ENCODE measurements at places on chromosomes 7 and 10. TPM values are rescaled to one million over a fixed set of nuclear protein-coding genes. Genes with fewer than 3 reads are reported as not detected.

GRCh38 chr10:79149662-79150443, 81.1 kb downstream of the ZMIZ1 start:
- DNase-seq = no peak

GRCh38 chr7:821688-822087, 10.6 kb upstream of the SUN1 start:
- no peak for DNase-seq

DNA sequence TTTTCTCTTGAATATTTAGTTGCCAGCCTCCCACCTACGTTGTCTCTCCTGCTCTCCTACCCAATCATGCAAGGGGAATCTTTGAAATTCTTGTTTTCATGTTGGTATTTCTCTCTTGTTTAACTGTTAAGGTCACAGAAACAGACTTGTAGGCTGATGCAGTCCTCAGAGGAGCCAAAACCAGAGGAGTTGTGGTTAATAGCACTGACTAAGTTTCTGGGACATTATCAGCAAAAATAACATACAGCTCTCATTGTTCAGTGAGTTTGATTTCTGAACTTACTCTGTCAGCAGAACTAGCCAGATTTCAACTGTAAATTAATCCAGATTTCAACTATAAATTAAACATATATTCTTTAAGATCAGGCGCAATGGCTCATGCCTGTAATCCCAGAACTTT, 11.1 kb upstream of the CUL1 start:
- DNase-seq = no peak

DNA sequence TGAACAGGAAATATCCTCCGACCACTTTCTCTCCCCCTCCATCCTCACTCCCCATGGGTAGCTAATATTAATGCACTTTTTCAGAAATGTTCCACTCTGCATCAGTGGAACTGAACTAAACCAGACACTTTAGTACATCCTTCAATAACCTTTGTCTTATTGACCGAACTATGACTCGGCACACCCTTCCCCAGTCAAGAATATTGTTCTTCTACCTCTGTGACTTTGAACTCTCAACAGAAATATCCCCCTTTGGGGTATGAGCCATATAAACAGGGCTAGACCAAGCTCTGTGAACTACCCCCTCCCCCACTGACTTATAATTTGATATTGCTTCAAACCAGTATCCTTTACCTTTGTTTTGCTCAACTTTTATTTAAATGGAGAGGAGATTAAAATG, 57.9 kb upstream of the CAPZA2 start:
- DNase-seq = no peak

DNA sequence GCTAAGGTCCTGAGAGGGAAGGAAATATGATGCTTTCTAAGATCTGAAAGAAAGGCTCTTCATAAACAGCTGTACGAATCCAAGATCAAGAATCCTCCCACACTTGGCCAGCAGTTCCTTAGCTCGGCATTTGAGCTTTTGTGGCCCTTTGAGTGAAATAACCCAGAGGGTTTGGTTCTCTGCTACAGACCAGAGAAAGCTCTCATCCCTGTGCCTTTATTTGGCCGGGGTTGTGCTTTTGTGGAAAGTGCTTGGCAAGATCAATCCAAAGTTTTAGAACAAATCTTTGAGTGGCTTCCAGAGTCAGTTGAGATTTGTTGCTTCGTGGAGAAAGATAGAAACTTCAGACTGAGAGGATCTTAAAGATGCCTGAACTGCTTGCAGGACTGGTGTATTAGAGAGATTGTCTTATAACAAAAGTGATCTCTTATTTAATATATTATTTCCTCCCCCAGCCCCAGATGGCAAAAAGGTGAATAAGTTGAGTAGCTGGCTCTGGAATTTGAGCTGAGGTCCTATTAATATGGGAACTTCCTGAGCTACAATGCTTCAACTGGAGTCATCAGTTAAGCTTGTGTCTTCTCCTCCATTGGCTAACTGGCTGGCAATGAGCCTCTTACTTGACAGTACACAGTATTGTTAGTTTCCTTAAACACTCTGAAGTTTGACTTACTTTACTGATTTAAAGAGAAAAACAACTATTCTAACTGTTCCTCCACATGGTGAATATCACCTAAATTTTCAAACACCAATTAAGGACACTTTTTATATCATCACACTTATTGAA, 687.3 kb downstream of the MAGI2 start:
- DNase-seq = no peak

DNA sequence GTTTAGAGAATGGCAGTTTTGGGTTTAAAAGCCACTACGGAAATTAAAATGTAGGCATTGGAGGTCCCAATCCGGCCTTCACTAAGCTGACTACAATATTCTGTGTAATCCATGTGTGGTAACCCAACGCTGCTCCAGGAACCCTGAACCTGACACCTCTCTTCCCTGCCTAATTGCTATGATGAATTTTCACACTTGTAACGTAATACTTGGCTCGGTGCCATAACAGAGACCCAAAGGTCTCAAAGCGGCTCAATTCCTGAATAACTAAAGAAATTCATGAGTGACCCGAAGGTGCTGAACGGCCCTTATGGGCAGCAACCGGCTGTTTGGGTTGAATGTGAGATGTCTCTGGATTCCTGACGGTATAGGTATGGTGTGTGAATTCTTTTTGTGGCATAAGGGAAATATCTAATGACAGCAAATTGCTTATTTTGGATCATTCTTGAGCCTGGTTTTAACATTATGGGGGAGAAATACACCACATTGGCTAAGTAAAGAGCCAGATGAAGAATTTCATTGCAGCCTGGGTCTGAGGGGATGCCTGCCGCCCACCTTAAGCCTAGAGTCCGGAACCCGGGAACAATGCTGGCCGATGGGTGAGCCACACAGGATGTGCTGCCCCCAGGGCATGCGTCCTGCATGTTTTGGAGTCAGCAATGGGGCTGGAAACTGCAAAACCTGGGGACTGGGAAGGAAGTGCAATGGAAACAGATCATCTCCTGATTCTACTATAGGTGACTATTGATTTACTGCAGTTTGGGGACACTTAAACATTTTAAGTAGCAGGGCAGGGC, 69.7 kb upstream of the FZD8 start:
- DNase-seq = no peak

GRCh38 chr10:6995831-6996230, 415.0 kb downstream of the SFMBT2 start:
- peak; percentile 4 for DNase-seq

DNA sequence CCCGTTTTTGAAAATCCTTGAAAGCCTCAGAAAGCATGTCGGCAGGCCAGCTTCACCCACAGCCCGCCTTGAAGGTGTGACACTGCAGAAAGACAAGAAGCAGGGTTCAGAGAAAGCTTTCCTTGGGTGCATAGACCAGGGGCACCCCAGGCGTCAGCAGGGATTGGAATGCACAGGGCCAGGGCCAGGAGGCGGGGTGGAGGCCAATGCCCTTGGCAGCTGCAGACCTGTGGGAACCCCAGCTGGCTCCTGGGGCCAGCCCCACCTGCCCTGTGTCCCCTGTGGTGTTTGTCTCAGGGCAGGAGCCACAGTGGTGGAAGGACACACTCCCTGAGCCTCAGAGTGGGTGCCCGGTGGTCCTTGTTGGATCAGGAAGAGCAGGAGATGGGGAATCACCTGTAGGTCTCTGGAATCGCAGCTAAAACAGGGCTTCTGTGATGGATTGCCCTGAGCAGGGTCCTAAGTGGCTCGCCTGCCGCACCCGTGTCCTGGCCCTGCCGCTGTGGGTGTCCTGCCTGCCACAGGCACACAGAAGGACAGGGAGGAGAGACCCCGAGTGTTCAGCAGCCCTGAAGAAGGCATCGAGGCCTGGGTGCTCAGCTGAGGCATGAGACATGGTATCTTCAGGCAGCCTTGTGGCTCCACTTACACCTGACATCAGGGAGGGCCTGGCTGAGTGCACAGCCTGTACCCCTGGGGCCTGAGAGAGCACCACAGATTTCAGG, 32.5 kb downstream of the ANXA8 start:
- no peak for DNase-seq

- DNase-seq = no peak
These were observed 191.5 kb downstream of the MGMT start for GRCh38 chr10:129658376-129659072.

DNA sequence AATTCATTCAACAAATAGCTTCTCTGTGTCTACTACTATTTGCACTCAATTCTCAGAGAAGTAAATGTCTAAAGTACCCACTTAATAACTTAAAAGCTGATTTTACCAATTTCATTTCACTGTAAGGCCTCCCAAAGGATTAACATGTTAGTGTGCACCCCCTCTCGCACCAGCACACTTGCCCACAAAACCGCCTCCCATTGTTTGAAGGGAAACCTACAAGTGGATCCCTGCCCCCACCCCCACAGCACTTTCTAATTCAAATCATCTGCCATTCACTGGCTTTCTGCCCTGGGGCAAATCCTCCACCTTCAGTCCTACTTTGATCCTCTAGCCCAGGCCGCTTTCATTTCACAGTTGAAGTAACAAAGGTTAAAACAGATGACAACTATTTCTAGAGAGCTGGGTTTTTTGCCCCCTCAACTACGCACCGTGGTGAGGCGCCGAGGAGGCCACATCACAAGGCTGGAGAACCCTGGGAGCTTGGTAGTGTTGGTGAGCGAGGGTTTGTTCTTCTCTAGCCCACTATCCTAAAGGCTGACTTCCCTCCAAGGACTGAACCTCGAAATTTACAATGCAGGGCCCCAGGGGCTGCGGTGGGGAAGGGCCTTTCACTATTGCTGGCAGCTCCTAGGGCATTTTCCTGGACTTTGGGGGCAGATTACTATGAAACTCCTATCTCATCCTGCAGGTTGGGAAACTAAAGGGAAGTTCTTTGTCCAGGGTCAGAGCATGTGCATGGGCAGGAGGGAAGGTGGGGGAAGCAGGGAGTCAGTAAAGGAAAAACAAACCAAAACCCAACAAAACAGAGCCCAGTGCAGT, 517.4 kb upstream of the ZMIZ1 start:
- DNase-seq = no peak

DNA sequence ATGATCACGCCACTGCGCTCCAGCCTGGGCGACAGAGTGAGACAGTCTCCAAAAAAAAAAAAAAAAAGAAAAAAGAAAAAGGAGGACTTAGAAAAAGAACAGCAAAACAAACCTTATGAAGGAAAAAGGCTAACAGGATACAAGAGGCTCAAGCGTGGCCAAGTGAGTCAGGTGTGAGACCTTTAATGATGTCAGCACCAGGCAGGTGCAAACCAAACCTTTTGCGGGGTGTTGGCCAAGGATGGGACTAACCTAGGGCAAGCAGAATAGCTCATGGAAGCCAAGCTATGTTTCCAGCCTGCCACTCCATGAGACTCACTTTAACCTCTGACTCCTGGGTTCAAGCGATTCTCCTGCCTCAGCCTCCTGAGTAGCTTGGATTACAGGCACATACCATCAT, 11.3 kb upstream of the GNA12 start:
- no peak for DNase-seq

DNA sequence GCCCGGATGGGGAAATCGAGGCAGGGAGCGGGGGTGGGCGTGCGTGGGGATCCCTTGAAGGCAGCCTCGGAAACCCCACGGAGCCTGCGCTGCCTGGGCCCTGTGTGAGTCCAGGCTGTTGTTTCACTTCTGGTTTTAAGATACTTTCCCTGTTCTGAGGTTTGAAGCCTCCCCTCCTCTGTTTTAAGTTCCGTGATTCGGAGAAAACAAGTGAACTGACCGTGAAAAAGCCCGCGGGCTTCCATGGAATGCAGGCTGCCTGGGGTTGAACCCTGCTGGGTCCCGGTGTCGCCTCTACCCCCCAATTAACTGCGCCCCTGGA, 401 bp downstream of the LRRC27 start:
- DNase-seq = no peak

DNA sequence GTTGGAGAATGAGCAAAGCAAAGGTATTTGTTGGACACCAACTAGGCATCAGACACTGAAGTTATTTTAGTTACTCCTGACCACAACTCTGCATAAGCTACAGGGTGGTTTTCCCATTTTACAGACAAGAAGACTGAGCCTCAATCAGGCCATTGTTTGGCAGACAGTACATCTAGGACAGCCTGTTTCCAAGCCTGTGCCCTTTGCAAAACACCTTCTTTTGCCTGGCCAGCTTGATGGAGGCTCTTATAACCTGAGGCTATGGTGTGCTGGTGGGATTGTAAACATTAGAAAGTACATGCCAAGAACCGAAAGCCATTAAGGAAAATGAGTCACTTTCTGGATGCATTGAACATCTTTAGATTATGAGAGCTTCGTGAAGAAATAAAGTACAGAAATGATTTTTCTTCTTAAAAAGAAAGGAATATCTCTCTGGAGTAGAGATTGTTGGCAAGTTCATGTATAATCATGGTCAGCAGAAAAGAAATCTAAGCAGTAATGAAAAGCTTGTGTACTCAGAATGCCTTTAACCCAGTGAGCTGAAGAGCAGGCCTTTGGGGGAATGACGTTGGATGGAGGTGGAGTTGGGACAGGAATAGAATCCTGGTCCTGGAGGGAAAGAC, 140.6 kb downstream of the KIAA1217 start:
- no peak for DNase-seq

DNA sequence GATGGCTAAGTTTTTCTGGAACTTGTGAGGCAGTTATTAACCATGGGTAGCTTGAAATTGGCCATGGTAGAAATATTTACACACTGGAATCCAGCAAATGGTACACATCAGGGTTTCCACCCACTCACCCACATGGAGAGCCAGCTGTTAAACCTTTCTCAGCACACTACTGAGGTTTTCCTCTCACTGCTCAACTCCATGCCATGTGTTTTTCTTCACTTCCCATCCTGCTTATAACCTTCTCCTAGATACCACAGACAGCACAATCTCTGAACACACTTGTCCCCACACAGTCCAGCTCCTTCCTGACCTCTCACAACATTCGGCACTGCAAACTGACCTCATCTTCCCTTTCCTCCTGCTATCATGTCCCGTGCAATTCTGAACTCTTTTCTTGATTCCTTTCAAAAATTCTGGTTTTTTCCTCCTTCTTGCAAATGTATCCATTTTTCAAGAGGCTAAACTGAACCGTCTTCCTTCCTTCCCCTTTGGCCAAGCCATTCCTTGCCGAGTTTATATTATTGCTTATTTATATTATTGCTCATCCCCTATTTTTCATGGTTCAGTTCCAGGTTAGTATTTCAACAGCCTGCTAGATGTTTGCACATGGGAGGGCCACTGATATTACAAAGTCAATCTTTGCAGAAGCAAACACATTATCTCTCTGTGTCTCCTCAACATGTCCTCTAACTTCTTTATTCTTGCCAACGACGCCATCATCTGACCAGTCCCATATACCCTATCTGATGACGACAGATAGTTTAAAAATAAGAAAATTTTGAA, 606.4 kb downstream of the SORCS1 start:
- no peak for DNase-seq

DNA sequence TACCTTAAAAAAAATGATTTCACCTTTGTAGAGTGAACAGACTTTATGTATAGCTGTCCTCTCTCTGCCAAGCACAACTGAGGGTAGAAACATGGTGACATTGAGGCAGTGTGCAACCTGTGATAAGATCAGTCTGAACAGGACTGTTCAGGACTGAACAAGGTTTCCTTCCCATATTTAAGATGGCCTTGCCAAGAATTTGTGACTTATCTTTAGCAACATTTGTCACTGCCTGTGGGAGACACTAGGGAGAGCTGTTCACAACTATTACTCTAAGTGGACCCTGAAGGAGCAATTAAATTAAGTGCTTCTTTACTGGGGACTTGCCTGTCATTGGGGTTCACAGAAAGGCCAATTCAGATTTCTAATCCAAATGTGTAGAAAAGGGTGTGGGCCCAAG, 6.7 kb downstream of the OR13A1 start:
- DNase-seq = no peak

Gene XRCC2
- total RNA-seq = 4.6 TPM

Gene FAM171A1
- 98.1 TPM for total RNA-seq

Gene TEX47
- not detected for total RNA-seq

Gene OR2A5
- total RNA-seq = not detected

Gene ARHGEF35
- total RNA-seq = not detected

Data from glomerular endothelial cell (primary cell).